Right lobe of liver (tissue), 6 donors: ENCODE measurements at places on chromosomes 5 and 9. TPM values are rescaled to one million over a fixed set of nuclear protein-coding genes. Genes with fewer than 3 reads are reported as not detected.

The CDH18 gene
- total RNA-seq: not detected

The GCNT1 gene
- 3.4 TPM for total RNA-seq

The TSLP gene
- total RNA-seq: 2.4 TPM

The MFAP3 gene
- total RNA-seq: 15.7 TPM

The EQTN gene
- total RNA-seq: not detected

The WDR36 gene
- total RNA-seq: 12.7 TPM

The OGN gene
- 0.43 TPM for total RNA-seq

The TRIO gene
- total RNA-seq: 63.5 TPM

The CDH9 gene
- total RNA-seq: not detected

The TPM2 gene
- 11.6 TPM for total RNA-seq

The OBP2B gene
- not detected for total RNA-seq

The CDX1 gene
- not detected for total RNA-seq

The BTNL9 gene
- total RNA-seq: 7.5 TPM

The NR2F1 gene
- 9.0 TPM for total RNA-seq

The SPINK7 gene
- not detected for total RNA-seq

DNA sequence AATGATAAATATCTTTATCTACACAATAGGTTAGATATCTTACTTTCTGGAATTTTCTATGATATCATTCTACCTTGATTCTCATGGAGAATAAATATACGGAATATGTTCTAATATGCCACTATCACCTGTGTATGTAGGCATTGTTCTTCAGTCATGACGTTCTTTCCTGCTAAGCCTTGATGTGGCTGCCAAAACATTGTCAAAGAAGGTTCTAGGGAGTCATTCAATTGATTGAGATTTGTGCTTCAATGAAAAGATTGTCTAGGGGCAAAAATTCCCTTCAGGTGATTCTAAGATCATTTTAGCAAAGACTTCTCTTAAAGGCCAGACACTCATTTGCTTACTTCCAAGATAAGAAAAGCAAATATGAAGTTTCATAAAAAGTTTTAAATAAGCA, 118.1 kb downstream of the MAT2B start:
- H3K36me3 ChIP-seq: no peaks in the 10 kb centered on the region
- no peak overlapping the region for H3K27ac ChIP-seq
- no peak for DNase-seq
- no peak overlapping the region for H3K4me3 ChIP-seq
- no peaks in the 10 kb centered on the region for H3K27me3 ChIP-seq

DNA sequence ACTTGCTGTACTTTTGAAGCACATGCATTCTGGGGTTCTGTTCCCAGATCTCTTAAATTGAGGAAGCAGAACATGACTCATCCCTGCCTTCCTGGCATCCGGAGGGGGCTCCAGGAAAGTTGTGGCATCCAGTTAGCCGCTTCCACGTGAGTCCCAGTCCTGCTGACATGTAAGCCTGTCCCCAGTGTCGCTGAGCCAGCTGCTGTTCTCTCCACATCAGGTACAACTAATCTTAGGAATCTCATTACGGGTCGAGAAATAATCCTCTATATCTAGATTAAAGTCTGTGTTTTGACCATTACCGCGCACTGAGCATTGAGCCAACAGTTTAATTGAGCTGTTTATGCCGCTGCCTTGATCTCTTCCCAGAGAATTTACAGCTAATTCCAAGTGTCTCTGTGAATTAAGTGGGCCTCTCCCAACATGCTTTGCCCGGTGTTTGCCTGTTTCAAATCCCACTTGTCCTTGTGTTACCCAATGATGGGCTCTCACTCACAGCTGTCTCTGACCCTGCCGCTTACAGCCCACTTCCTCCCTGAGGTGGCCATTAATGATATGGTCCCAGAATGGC, 10.5 kb upstream of the SHB start:
- no peak overlapping the region for H3K4me3 ChIP-seq
- no peaks in the 10 kb centered on the region for H3K36me3 ChIP-seq
- H3K27ac ChIP-seq: no peak overlapping the region
- DNase-seq: no peak

GRCh38 chr5:107337281-107337680, 333.5 kb downstream of the EFNA5 start:
- no peak for DNase-seq
- no peaks in the 10 kb centered on the region for H3K4me1 ChIP-seq
- H3K4me3 ChIP-seq: no peak overlapping the region
- no peaks in the 10 kb centered on the region for H3K27me3 ChIP-seq
- no peak overlapping the region for H3K27ac ChIP-seq

GRCh38 chr9:83047839-83048775, 14.8 kb downstream of the RASEF start:
- no peaks in the 10 kb centered on the region for H3K27me3 ChIP-seq
- H3K27ac ChIP-seq: no peak overlapping the region
- H3K4me1 ChIP-seq: no peaks in the 10 kb centered on the region
- DNase-seq: no peak

DNA sequence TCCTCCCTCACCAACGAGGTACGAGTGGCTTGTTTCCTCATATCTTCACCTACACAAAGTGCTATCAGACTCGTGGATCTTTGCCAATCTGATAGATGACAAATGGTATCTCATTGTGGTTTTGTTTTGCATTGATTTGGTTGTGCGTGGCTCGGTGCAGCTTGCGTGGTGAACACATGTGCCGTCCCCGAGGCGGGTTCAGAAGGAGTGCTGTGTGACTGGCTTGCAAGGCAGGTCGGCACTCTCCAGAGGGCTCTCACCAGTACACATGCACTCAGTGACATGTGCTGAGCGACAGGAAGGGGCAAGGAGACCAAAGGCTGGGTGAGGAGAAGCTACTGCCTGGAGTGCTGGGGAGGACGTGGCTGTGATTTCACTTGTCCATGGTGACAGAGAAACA, 95.3 kb upstream of the PITX1 start:
- no peaks in the 10 kb centered on the region for H3K4me1 ChIP-seq
- H3K36me3 ChIP-seq: no peaks in the 10 kb centered on the region
- DNase-seq: no peak
- H3K27ac ChIP-seq: no peak overlapping the region
- no peak overlapping the region for H3K4me3 ChIP-seq

GRCh38 chr9:99257723-99258389, 35.8 kb downstream of the SEC61B start:
- no peak for DNase-seq
- no peaks in the 10 kb centered on the region for H3K4me1 ChIP-seq
- H3K36me3 ChIP-seq: no peaks in the 10 kb centered on the region

DNA sequence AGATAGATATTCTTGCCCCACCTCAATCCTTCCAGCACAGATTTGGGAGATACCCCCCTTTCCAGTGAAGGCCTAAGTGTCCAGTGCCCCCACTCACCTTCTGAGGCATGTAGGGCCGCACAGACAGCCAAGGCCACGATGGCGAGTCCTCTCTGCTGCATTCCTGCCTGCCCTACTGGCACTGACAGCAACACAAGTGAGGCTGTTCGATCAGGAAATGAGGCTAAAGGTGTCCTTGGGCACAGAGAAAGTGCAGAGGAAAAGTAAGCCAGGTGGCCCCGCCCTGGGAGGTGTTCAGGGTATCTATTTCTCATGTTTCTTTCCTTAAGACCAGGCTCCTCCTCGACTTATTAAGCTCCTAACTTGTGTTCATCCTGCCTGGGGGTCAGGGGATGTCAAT, at the start of gene CCL28:
Gene CCL28, minus strand, starts transcription at position 236 of the 400 bp plus-strand sequence. Its CDS starts 75 bp downstream, at position 161.
- no peaks in the 10 kb centered on the region for H3K36me3 ChIP-seq
- no peak within 1 kb of the TSS for H3K4me3 ChIP-seq
- no peak within 1 kb of the TSS for H3K27ac ChIP-seq
- no peaks in the 10 kb centered on the region for H3K27me3 ChIP-seq
- no peak for DNase-seq

- H3K27me3 ChIP-seq: no peaks in the 10 kb centered on the region
- H3K36me3 ChIP-seq: no peaks in the 10 kb centered on the region
- no peaks in the 10 kb centered on the region for H3K4me1 ChIP-seq
- no peak for DNase-seq
- no peak overlapping the region for H3K27ac ChIP-seq
These were observed 33.4 kb upstream of the CTNNA1 start for GRCh38 chr5:138719811-138720210.

- peak overlapping the region; percentile 1 for H3K4me3 ChIP-seq
- DNase-seq: no peak
- H3K36me3 ChIP-seq: no peaks in the 10 kb centered on the region
- no peaks in the 10 kb centered on the region for H3K4me1 ChIP-seq
These were observed 332.4 kb upstream of the EFNA5 start for GRCh38 chr5:108003178-108003577.

DNA sequence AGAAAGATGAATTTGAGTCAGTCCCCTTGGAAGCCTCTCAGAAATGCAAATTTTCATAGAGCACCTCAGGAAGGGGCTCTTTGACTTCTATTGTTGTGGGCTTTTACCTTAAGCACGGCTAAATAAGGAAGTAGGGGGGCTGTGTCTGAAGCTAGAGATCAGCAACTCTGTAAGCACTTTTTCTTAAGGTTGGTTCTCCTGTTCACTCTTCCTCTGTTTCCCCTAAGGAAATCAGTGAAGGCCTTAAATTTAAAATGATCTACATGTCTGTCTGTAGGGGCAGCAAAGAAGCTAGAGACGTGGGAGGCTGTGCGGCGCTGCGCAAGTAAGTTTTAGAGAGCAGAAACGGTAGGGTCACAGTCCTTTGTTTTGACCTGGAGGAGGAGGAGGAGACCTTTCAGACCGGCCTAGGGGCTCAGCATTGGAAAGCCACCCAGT, 1.2 kb upstream of the CDC14B start:
- H3K36me3 ChIP-seq: no peaks in the 10 kb centered on the region
- H3K4me1 ChIP-seq: no peaks in the 10 kb centered on the region
- no peaks in the 10 kb centered on the region for H3K27me3 ChIP-seq

DNA sequence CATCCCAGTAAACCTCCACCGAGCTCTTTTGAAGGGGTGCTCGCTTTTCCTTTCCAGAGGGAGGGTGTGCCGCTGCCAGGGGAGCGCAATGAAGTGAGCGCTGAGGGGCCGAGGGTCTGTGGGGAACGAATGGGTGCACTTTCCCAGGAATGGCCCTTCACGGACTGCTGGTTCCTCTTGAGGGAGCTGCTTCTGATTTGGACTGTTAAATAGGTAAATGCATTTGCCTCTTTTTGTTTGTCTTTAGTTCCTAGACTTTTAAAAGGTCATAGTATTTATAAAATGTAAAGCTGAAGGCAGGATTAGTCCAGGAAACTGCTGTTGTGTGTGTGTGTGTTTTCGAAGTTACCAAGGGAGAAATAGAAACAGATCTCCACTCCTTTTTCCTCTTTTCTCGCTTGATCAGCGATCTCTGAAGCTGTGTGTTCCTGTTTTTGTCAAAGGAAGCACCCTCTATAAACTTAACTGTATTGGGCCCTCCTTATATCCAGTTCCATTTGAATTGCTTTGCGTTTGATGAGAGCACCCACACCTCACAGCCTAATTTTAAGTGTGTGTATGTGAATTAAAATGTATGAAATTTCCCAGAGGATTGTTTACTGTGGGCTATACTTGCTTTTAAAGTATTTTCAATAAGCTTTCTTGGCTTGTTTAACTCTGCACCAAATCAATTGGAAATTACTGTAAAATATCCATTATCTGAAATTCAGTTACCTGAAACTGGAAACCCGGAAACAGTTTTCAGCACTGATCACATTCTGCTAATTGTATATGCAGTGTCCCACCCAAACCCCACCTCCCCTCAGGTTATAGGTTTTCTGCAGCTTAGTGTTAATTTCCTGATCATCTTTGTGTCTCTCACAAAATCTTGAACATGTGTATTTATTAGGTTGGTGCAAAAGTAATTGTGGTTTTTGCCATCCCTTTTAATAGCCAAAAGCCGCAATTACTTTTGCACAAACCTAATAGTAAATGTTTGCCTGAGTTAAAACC, 966 bp downstream of the SNX2 start:
- H3K36me3 ChIP-seq: no peaks in the 10 kb centered on the region
- H3K4me1 ChIP-seq: no peaks in the 10 kb centered on the region
- peak overlapping the region; percentile 81 for H3K4me3 ChIP-seq
- no peak for DNase-seq
- H3K27me3 ChIP-seq: no peaks in the 10 kb centered on the region

- DNase-seq: no peak
- no peaks in the 10 kb centered on the region for H3K27me3 ChIP-seq
- H3K36me3 ChIP-seq: no peaks in the 10 kb centered on the region
These were observed 96.7 kb downstream of the PAX5 start for GRCh38 chr9:36937346-36937745.

DNA sequence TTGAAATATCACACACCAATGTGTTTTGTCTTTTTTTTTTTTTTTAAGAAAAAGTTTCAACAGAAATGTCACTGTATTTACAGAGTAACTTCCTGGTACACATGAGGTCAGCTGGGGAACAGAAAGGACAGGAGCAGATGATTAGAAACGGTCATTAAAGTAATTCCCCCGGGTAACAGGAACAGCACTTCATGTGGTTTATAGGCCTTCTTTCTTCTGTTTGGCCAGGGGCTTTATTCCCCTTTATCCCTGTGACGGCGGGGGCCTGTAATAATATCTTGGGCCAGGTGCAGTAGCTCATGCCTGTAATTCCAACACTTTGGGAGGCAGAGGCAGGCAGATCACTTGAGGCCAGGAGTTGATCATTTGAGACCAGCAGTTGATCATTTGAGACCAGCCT, 30.5 kb upstream of the MSH3 start:
- H3K27ac ChIP-seq: peak overlapping the region; percentile 21
- DNase-seq: no peak
- H3K4me3 ChIP-seq: no peak overlapping the region
- no peaks in the 10 kb centered on the region for H3K27me3 ChIP-seq

DNA sequence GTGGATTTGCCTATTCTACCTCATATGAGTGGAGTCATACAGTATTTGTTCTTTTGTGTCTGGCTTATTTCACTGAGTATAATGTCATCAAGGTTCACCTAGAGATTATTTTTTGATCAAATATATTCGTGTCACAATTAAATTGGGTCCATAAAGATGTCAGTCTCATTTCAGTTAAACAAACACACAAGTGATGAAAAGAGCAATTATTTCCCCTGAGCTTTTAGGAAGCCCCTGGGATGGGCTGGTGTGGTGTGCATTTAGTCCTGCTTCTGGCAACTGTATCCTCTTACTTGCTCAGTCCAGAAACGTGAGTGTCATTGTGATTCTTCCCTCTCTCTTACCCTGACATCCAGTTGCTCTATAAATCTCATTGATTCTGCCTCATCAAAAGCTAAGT, 52.8 kb upstream of the CARTPT start:
- H3K4me1 ChIP-seq: no peaks in the 10 kb centered on the region
- no peak overlapping the region for H3K4me3 ChIP-seq
- H3K27ac ChIP-seq: no peak overlapping the region

GRCh38 chr9:126472948-126473298, 140.8 kb upstream of the LMX1B start:
- no peak for DNase-seq
- H3K27ac ChIP-seq: no peak overlapping the region
- H3K4me1 ChIP-seq: no peaks in the 10 kb centered on the region
- H3K4me3 ChIP-seq: no peak overlapping the region

DNA sequence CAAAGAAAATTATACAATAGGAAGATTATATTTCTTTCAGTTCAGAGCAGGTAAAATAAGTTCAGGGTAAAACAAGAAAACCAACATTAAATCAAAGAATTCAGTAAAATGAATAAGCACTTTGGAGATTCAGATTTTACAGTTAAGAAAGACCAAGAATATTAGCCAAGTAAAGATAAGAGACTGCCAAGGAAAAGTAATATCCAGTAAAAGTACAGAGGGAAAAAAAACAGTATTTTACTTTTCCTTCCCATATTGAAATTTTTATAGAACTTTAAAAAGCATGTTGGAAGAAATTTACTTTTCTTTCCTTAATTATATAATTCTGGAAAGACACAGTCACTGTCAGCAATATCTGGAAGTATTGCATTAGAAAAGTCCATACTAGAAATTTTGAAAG, 393.4 kb downstream of the NFIB start:
- no peak overlapping the region for H3K27ac ChIP-seq
- no peak overlapping the region for H3K4me3 ChIP-seq
- DNase-seq: no peak
- no peaks in the 10 kb centered on the region for H3K4me1 ChIP-seq

GRCh38 chr5:126508251-126508961, 85.2 kb downstream of the GRAMD2B start:
- H3K36me3 ChIP-seq: no peaks in the 10 kb centered on the region
- no peak overlapping the region for H3K27ac ChIP-seq
- DNase-seq: no peak
